ENCODE measurements at places on chromosomes 11 and 22. TPM values are rescaled to one million over a fixed set of nuclear protein-coding genes. Genes with fewer than 3 reads are reported as not detected.

DNA sequence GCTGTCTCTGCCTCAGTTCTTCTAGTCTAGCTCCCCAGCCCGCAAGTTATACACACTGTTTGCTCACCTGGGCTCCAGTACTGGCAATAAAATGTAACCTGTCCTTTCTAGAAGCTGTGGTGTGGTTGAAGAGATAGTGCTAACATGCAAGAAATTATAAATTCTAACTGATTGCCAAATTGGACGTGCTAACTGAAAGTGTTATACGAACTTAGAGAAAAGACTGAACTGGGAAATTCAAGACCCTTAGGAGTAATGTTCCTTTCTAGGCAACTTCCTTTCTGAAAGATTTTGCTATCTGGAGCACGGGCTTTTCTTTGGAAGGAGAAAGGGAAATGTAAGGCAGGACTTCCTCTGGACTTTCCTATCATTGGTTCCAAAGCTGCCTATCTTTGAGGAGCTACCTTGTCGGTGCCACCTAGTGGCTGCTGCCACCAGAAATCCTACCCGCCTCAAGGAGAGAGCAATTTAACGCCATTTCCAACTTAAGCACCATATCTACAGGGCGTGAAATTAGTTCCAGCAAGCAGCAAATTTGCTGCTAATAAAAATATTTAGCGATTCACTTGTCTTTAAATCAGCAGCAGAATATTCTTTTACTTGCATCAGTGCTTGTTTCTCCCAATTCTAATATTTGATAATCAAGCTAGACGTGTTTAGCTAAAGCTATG lies 12.7 kb upstream of the TMEM218 start:
- DNase-seq, result peak; percentile 82

GRCh38 chr11:97722065-97722464 lies 1298.7 kb upstream of the CNTN5 start:
- DNase-seq, result no peak

- no peak for DNase-seq
Observed at GRCh38 chr11:96481771-96482170, 92.0 kb downstream of the JRKL start.

Gene ACR
- not detected for total RNA-seq

Measured in Karpas-422 (cell line).